ENCODE measurements at places on chromosomes 5 and 9.
A peak's percentile ranks its signal among the peaks of the same experiment; 100 is the strongest.

- no peak for DNase-seq
Measured at GRCh38 chr5:96976-97660, 5.2 kb downstream of the PLEKHG4B start.

GRCh38 chr5:14428302-14429081 is 153.1 kb upstream of the OTULINL start:
- DNase-seq: no peak

GRCh38 chr5:123273984-123274383 is 149.2 kb downstream of the CEP120 start:
- DNase-seq: no peak

- DNase-seq: no peak
Measured at GRCh38 chr5:117220730-117221129, 646.1 kb upstream of the SEMA6A start.

GRCh38 chr9:79222483-79222882 is 349.3 kb upstream of the TLE4 start:
- DNase-seq: no peak

DNA sequence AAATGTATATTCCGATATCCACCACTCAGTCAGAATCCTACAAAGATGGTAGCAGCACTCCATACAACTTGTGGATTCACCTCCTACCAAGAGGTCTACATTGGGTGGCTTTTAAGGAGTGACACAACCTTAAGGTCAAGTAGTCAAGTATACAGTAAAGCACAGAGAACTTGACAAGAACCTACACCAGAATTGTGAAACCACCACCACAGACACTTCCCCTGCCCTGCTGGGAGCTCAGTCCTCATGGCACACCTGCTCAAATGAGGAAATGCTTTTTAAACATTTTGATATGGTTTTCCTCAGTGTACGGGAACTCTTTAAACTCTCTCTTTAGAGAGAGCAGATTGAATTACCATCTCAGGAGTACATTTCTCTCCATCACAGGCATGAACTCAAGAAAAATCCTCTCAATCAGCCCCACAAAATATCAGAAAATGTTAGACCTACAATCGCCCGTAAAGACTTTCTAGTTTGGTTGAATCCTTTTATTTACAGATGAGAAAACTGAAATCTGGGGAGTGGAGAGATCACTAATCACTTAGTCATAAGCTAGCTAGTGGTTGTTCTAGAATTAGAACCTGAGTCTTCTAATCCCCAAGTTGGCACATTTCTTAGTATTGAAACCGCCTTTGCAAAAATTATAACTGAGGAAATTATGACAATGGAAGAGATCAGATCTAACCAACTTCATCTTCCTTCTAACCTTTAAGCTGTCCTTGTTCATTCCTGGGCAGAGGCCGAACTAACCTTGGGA is 38.5 kb upstream of the NR4A3 start:
- DNase-seq: no peak

DNA sequence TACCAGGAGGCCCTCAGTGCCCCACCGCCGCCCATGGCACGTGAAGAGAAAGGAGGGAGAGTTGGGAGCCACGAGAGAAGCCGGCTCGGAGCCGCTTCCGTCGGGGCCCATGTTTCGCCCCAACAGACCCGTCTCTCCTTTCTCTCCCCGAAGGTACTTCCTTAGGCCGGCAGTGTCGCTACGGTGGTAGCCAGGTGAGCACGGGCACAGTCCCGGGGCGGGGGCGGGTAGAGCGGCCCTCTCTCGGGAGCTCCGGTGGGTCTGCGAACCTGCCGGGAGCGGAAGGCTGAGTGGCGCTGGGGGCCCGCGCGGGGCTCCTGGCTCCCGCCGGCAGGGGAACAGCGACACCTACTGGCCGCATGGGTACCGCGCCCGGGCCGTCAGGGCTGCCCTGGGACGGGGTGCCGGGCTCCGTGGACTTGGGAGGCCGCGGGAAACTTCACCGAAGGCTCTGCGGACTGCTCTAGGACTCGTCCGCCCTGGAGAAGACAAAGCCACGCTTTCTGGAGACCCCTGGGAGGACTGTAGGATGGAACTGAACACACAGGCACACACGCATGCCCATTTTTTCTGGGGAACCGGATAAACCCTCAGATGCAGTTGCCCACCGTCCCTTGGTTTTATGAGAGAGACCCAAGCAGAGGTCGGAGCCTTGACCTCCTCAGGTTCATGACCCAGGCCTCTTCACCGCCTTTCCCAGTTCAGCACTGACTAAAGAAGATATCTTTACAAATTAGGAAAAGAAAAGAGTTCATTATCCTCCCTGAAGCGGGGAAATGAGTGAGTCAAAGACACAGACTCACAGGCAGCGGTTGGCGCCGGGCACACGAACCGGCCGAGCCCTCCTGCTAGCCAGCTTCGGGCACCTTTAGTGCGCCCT is 202.5 kb downstream of the MEF2C start:
- peak; percentile 60 for DNase-seq

DNA sequence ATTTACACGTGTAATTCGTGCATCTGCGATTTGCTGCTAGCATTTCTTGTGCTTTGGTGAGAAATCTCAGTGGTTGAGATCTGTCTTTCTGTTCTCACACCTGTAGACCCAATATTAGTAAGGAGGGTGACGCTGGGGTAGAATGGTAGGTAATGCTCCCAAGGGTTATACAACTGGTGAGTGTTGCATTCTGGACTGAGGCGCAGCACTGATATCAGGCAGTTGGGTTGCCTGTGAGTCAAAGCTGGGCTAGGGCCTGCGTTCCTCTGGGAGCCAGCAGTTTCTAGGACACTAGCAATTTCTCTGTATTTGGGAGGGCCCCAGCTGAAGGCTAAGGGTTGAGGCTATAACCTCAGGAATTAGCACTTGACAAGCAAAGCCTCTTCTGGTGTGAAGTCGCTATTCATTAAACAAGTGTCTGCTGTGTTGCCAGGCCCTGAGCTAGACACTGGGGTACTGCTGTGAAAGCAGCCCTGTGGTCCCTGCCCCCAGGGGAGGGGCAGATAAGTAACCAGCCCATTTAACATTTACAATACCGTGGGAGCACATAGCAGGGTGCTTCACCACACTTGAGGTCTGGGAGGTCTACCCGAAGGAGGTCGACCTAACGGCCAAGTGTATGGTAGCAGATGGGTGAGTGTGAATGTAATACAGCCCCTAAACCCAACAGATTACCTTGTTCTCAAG is 28.7 kb downstream of the LARP1 start:
- no peak for DNase-seq

GRCh38 chr9:18061856-18062255 is 412.1 kb upstream of the ADAMTSL1 start:
- DNase-seq: no peak

- no peak for DNase-seq
Measured at GRCh38 chr5:120533581-120533980, 69.5 kb downstream of the PRR16 start.

GRCh38 chr5:31226651-31227050 is 33.2 kb downstream of the CDH6 start:
- no peak for DNase-seq

DNA sequence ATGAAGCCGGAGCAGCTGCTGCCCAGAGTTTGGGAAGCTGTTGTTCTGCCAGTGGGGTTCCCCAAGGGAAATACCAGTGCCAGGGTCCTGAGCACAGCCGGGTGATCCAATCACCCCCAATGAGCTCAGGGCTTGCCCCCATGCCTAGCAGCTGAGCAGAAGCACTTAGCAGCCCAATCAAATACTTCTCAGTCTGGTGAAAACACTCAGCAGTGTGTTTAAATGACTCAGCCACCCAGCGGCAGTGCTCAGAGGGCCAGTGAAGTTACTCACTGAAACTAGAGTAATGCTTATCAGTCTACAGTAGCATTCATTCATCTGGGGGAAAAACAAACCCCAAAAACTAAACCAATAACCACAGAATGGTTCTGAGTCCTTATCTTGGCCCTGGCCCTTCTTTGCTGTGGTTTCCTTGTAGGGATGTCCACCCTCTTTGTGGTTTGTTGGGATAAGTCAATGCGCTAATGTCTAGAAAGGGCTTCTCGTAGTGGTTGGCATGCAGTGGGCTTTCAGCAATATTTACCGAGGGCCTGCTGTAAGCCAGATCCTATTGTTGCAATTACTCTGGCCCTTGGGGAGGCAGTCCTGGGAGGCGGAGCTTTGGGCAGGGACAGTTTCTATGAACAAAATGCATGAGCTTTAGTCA is 43.1 kb downstream of the LHX2 start:
- DNase-seq: no peak
